ENCODE measurements at places on chromosomes 4 and X. TPM values are rescaled to one million over a fixed set of nuclear protein-coding genes. Genes with fewer than 3 reads are reported as not detected.

Gene ZFP42
- 23.8 TPM for total RNA-seq

DNA sequence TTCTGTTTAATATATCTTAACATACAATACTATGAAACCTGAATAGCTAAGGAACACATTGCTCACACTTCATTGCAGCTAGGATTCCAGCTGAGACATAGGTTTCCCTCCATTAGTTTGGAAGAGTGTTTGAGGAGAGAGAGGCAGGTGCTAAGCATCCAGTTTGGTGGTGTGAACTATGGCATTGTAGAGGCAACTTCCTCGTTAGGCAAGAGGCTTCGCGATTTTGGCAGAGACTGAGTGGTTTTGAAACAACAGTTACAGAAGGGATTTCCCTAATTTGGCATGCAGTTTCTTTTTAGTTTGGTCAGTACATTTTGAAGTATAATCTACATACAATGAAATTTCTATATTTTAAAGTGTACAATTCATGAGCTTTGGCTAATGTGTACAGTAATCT is 117.1 kb upstream of the BMP3 start:
- DNase-seq: no peak

Gene SLC10A3
- total RNA-seq: 22.6 TPM

- DNase-seq: no peak
Observed at GRCh38 chr4:37876156-37876555, 14.7 kb upstream of the TBC1D1 start.
